GM06990 (cell line): ENCODE measurements at places on chromosomes 11 and 22.

- DNase-seq = no peak
Observed at GRCh38 chr11:47489395-47489755, 40.4 kb upstream of the RAPSN start.

DNA sequence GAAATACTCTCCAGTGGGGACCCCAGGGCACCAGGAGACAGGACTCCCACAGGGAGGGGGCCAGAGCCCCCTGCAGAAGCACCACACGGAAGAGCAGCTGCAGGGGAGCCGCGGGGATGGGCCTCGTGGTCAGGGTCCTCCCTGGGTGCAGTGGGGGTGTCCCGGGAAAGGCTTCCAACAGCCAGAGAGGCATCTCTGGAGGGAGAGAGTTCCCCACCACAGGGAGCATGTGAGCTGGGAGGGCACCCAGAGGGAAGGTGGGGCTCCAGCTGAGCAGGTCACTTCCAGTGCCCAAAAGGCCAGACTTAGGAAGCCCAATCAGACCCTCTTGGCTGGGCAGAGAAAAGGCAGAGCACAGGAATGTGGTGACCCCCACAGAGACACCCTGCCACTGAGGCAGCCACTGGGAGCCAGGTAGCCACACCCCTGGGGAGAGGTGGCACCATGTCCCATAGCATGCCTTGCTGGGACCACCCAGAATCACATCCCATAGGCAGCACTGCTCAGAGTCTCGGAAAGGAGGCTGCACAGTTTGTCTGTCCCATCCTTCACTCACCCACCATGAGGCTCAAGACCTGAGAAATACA lies 49.9 kb upstream of the LMO1 start:
- no peak for DNase-seq

- no peak for DNase-seq
Observed at GRCh38 chr11:97965849-97966646, 1054.7 kb upstream of the CNTN5 start.

DNA sequence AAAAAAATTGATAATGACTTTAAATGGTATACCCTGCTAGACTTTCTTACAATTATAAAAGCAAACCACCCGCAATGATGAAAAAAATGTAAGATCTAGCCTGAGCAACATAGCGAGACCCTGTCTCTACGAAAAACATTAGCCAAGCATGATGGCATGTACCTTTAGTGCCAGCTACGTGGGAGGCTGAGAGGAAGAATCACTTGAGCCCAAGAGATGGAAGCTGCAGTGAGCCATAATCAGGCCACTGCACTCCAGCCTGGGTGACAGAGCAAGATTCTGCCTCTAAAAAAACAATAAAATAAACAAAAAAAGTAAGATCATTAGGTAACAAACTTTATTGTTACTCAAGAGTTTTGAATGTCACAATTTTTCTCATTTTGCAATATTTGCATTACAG lies 39.2 kb downstream of the KMT5B start:
- no peak for DNase-seq

- no peak for DNase-seq
Observed at GRCh38 chr22:35995772-35996171, 32.9 kb downstream of the RBFOX2 start.
